ENCODE measurements at places on chromosomes 16 and 17. TPM values are rescaled to one million over a fixed set of nuclear protein-coding genes. Genes with fewer than 3 reads are reported as not detected.

The PRSS53 gene
- 0.62 TPM for total RNA-seq

The TMUB2 gene
- total RNA-seq: 20.8 TPM

The CCL7 gene
- not detected for total RNA-seq

The MT1H gene
- total RNA-seq: not detected

The C16orf54 gene
- 0.73 TPM for total RNA-seq

The CA7 gene
- total RNA-seq: not detected

The PSME3 gene
- total RNA-seq: 69.0 TPM

The NPIPB2 gene
- total RNA-seq: 0.73 TPM

The TEKT5 gene
- total RNA-seq: not detected

The PYDC1 gene
- total RNA-seq: not detected

The IRF8 gene
- total RNA-seq: 3.3 TPM

The SNRNP25 gene
- 80.7 TPM for total RNA-seq

The ZFHX3 gene
- 8.4 TPM for total RNA-seq

The CD300H gene
- not detected for total RNA-seq

The SCNN1G gene
- total RNA-seq: 0.30 TPM

The ABCA8 gene
- 60.3 TPM for total RNA-seq

The DNAJC7 gene
- 79.0 TPM for total RNA-seq

The ABCC12 gene
- 0.14 TPM for total RNA-seq

The PRRT2 gene
- 3.2 TPM for total RNA-seq

The DHRS7C gene
- total RNA-seq: 69.8 TPM

The NUDT16L1 gene
- total RNA-seq: 52.3 TPM

The IL34 gene
- 2.0 TPM for total RNA-seq

The C17orf78 gene
- total RNA-seq: not detected

The HIC1 gene
- total RNA-seq: 22.7 TPM

The CDRT15 gene
- total RNA-seq: not detected

The PPY gene
- total RNA-seq: not detected

The TMC8 gene
- 4.3 TPM for total RNA-seq

The SLFN14 gene
- not detected for total RNA-seq

The NPIPA8 gene
- 0.16 TPM for total RNA-seq

The ADORA2B gene
- total RNA-seq: 0.43 TPM

The ARHGAP23 gene
- total RNA-seq: 67.5 TPM

The PFAS gene
- 14.7 TPM for total RNA-seq

The ST3GAL2 gene
- 25.6 TPM for total RNA-seq

The ABCA10 gene
- total RNA-seq: 7.1 TPM

The RNU2-1 gene
- total RNA-seq: 5,263 TPM

The HNF1B gene
- not detected for total RNA-seq

The RBFOX1 gene
- 68.4 TPM for total RNA-seq

The TMEM88 gene
- 35.4 TPM for total RNA-seq

The APOBR gene
- 0.51 TPM for total RNA-seq

The ZNF276 gene
- total RNA-seq: 10.6 TPM

The KATNIP gene
- total RNA-seq: 8.0 TPM

The TLCD2 gene
- total RNA-seq: 2.4 TPM

The C17orf100 gene
- total RNA-seq: 0.92 TPM

The CMTM2 gene
- 0.35 TPM for total RNA-seq

The TAT gene
- not detected for total RNA-seq

The SERPINF2 gene
- 0.73 TPM for total RNA-seq

The TMIGD1 gene
- total RNA-seq: not detected

The TMEM106A gene
- total RNA-seq: 4.1 TPM

The SLC6A2 gene
- total RNA-seq: not detected

The TSNAXIP1 gene
- total RNA-seq: 0.41 TPM

The TENT4B gene
- 7.8 TPM for total RNA-seq

The PCTP gene
- 21.9 TPM for total RNA-seq

The MAZ gene
- 92.0 TPM for total RNA-seq

The RAB11FIP3 gene
- 23.3 TPM for total RNA-seq

The QPRT gene
- total RNA-seq: 29.2 TPM

The BAIAP3 gene
- 1.9 TPM for total RNA-seq
